GM04503 (cell line): ENCODE measurements at places on chromosomes 12 and 14.

DNA sequence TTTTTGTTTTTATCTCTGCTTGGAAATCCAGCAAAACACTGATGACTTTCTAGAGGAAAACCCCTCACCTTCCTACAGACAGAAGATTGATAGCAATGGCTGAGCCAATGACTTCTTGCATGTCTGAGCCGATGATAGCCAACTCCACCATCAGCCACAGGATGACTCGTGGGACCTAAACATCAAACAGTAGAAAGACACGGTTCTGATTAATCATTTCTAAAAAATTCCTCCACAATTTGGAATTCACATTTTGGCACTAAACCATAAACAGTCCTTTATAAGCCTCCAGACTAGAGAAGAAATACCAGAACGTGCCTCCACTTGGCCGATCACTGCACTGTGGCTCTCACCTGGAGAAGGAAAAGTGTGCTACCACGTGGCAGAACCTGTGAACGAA lies 25.9 kb downstream of the SLC11A2 start:
- peak; percentile 42 for DNase-seq

GRCh38 chr12:93146263-93146939 lies 217.3 kb upstream of the EEA1 start:
- no peak for DNase-seq

- DNase-seq: peak; percentile 57
These were observed 69.0 kb upstream of the REP15 start for GRCh38 chr12:27627123-27627852.

- DNase-seq: no peak
These were observed 68.9 kb upstream of the BBS10 start for GRCh38 chr12:76417116-76417515.

- no peak for DNase-seq
These were observed 209.7 kb downstream of the SYNE2 start for GRCh38 chr14:64062381-64063115.
